ENCODE measurements at places on chromosomes 12 and 14.

DNA sequence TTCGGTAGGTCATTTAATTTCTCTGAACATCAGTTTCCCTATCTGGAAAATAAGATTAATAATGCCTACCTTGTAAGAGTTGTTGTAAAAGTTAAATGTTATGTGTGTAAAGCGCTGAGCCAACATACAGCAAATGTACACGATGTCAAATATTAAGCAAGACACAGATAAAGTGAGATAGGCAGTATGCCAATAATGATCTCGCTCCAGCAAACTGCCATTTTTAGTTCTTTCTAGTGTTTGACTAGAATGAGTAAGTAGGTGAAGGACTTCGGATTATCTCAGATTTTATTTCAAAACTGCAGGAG, 840 bp downstream of the DHRS7 start:
- DNase-seq, result no peak

- DNase-seq, result no peak
These were observed 84.5 kb upstream of the RTL1 start for GRCh38 chr14:100988011-100988410.

DNA sequence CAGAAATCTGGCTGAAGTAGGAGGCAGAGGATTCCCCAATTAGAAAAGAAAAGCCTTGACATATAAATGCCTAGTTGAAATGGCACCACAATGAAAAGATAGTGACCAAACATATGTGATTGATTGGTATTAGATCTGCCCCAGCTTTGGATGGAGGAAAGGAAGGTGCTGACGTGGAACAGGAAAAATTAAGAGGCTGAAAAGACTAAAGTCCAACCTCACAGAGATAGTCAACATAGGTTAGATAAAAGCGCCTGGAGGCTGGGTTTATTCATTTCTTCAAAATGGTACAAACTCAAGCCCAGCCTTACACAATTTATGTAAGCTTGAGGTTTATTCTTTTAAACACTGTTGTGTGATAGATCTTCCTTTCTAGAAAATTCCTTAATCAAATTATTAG, 129.6 kb downstream of the RPS29 start:
- DNase-seq, result no peak

DNA sequence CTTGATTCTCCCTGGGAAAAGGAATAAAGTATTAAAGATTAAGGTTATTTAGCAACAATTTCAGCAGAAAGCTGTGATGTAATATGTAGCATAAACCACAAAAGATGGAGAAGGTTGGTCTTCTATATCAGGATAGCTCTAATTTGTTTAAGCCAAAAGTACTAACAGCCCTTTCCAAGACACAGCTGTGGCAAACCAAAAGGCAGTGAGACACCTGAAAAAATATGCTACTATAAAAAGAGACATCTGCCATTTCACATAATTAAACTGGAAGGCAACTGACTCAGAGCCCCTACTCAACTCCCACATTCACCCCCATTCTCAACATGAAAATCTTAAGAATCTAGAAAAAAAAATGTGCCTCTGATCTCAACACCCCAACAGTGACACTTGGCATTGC, 390.2 kb upstream of the PRICKLE1 start:
- DNase-seq, result no peak

GRCh38 chr12:49708851-49709250, 1.6 kb upstream of the FMNL3 start:
- DNase-seq, result no peak

GRCh38 chr12:89236748-89237383, 115.4 kb downstream of the DUSP6 start:
- no peak for DNase-seq

GRCh38 chr12:6310771-6311610, 509 bp downstream of the PLEKHG6 start:
- DNase-seq, result no peak

DNA sequence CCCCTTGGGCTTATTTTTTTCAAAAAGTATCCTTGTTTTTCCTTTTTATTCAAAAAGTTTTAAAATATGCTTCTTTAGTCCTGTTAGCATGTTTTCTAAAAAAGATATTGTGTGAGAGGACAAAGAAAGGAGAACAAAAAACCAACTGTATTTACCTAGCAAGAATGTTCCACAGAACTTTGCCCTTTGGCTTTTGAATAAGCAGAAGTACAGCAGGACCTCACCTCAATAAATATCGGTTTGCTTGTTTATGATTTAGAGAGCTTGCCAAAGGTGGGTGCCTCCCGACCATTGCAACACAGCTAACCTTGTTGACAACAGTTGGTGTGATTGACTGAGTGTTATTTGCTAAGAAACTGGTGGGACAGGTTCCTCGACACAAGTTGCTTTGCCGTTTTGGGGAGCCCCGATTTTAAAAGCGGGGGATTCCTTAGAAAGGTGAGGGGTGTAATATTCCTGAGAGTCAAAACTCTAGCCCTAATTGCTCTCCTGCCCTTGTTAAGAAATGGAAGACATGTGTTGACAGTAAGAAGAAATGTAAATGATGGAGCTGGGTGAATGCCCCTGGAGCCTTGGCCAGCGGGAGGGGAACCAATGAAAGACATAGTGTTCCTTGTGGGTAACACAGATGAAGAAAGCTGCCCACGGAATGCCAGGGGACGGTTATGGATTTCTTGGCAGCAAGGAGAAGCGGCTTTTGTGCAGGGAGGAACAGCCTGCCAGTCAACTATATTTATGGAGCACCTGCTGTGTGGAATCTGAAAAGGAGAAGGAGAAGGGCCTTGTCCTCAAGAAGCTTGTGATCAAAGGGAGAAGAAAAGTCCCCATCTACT, 13.7 kb downstream of the MYBPC1 start:
- no peak for DNase-seq

DNA sequence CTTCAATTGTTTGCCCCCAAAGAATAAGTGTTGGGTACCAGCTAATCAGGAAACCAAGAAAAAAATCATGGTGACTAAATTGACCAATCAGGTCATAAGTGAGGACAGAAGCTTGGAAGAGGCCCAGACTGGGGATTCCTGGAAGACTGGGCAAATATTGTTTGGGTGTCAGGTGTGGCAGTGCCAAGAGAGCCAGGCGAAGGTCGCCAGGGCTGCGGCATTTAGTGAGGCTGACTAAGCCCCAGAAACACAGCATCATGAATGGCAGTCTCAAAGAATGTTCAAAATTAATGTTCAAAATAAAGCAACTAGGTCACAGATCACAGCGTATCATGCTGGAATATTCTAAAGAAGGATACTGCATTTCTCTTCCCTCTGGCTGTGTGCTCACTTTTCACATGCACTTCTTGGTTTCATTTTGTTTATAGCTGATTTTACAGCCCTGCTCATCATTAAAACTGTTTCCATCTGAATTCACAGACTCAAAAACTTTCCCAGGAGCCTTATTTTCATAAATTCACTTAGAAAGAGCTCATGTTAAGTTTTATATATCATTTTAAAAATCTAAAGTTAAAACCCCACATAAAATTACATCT, 85.3 kb upstream of the OVCH1 start:
- DNase-seq, result no peak

DNA sequence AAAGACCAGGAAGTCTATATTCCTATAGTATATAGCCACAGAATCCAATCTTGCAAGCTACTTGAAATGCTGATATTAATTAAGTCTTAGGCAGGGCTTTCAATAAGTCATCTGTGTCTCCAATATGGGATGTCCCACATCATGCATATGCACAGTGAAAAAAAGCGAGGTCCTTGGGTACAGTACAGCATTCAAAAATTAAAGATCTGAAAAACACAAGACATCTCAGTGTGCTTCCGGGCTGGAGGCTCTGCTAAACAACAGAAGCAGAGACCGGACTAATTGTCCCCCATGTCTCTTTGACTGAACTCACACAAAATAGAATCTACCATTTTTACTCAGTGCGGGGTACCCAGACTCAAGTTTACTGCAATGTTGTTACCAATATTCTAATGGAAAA, 156.0 kb downstream of the DAD1 start:
- DNase-seq, result no peak

GRCh38 chr12:54419088-54419887, at the start of gene ITGA5:
Gene ITGA5, minus strand, starts transcription at chr12:54419266. Its CDS starts 68 bp downstream, at chr12:54419198.
- DNase-seq, result no peak

- DNase-seq, result no peak
These were observed 80.4 kb downstream of the SUDS3 start for GRCh38 chr12:118456741-118457140.

DNA sequence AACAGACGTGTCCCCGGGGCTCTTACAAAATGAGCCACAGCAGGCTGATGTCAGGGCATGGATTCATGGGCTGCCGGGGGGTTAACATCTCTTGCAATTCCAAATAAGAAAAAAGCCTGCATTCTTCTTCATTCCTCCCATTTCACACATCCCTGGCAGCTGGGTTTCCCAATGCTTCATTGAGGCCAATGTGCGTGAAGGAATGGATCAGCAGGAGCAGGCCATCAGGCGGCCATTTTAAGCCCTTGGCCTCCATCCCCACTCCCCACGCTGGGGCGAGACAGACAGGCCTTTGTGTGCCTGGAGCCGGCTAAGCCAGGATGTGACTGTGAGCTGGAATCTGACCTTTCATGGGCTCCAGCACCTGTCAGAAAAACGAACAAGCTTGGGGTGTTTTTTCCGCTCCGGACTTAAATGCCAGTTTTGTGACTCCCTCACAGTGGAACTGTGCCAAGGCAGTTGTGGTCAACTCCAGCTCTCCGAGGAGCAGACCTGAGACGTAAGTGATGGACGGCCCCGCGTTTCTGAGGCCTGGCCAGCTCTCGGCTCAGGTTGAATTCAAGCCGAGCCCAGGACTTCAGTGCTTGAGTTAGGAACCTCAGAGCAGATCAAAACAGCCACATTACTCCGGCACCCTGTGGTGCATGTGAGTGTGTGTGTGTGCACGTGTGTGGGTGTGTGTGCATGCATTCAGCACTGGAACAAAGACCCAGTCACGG, 133.1 kb downstream of the TMEM30B start:
- no peak for DNase-seq

DNA sequence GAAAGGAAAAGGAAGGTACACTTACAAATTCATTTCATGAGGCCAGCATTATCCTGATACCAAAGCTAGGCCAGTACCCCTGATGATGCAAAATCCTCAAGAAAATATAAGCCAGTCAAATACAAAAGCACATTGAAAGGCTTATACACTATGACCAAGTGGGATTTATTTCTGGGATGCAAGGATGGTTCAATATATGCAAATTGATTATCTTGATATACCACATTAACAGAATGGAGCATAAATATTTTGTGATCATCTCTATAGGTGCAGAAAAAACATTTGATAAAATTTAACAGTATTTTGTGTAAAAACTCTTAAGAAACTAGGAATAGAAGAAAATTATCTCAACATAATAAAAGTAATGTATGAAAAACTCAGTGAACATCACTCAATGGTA, 97.0 kb upstream of the BCAT1 start:
- no peak for DNase-seq
